ENCODE measurements at places on chromosomes 12 and 14. TPM values are rescaled to one million over a fixed set of nuclear protein-coding genes. Genes with fewer than 3 reads are reported as not detected.
A peak's percentile ranks its signal among the peaks of the same experiment; 100 is the strongest.

- DNase-seq: no peak
Measured at GRCh38 chr14:57073986-57074385, 194.7 kb downstream of the EXOC5 start.

Gene PIK3C2G
- not detected for total RNA-seq

Gene PLEKHG7
- total RNA-seq: 0.18 TPM

Gene TAS2R46
- total RNA-seq: 0.95 TPM

GRCh38 chr12:54282949-54283593, 2.5 kb downstream of the HNRNPA1 start:
- DNase-seq: peak; percentile 39

- DNase-seq: no peak
Measured at GRCh38 chr12:1666215-1666614, 24.7 kb upstream of the ADIPOR2 start.

Gene PGF
- total RNA-seq: 0.38 TPM

Gene DCAF5
- total RNA-seq: 50.3 TPM

GRCh38 chr12:31471051-31471450, 119.9 kb downstream of the DENND5B start:
- DNase-seq: no peak

- no peak for DNase-seq
Measured at GRCh38 chr12:68865399-68866164, 57.6 kb downstream of the MDM2 start.

Gene KLRB1
- 19.4 TPM for total RNA-seq

Gene LPAR5
- 8.0 TPM for total RNA-seq

DNA sequence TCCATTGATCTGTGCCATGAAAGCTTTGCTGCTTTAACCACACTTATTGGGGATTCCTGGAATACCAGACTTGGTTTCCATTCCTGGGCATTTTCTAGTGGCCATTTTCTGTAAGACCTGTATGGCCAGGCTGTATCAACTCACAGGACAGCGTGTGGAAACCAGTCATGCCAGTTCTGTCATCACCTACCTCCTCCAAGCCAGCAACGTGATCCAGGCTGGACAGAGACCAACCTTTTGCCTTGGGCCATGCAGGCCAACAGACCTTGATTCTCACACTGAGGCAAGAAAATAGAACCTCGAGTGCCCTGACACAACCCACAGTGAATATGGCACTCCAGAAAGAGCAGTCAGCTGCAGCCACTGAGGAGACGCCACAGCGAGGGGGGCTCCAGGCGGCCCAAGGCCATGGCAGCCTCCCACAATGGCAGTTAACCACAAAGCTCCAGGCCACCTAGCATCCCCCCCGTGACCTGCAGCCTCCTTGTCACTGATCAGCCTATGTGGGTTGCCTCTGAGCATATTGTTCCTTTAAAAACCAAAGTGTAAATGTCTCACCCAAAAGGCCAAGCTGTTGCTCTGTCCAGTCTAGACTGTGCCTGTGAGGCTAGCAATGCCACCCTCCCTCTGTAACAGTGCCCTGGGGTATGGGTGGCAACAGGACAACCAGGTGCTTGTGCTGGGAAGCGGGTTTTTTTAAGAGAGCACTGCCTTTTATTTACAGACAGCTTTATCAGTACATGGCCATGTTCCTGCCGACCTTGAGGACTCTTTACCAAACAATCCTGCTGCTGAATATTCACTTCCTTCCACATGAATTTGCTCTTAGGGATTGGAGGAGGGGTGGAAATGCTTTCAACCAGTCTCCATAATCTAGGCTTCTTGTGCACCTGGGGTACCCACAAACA, 168.7 kb upstream of the HIF1A start:
- DNase-seq: no peak

Gene SIX6
- not detected for total RNA-seq

Gene B4GALNT1
- 1.4 TPM for total RNA-seq

Gene USP44
- 0.88 TPM for total RNA-seq

GRCh38 chr12:54296393-54297099, 4.3 kb downstream of the NFE2 start:
- no peak for DNase-seq

Data from activated CD4-positive, alpha-beta memory T cell treated with anti-CD3 and anti-CD28 coated beads, Interleukin-2, amount 10 ng/mL, durations not matched to agents 7 days and 5 days (primary cell).